ENCODE measurements at places on chromosomes 1 and 21. TPM values are rescaled to one million over a fixed set of nuclear protein-coding genes. Genes with fewer than 3 reads are reported as not detected.

DNA sequence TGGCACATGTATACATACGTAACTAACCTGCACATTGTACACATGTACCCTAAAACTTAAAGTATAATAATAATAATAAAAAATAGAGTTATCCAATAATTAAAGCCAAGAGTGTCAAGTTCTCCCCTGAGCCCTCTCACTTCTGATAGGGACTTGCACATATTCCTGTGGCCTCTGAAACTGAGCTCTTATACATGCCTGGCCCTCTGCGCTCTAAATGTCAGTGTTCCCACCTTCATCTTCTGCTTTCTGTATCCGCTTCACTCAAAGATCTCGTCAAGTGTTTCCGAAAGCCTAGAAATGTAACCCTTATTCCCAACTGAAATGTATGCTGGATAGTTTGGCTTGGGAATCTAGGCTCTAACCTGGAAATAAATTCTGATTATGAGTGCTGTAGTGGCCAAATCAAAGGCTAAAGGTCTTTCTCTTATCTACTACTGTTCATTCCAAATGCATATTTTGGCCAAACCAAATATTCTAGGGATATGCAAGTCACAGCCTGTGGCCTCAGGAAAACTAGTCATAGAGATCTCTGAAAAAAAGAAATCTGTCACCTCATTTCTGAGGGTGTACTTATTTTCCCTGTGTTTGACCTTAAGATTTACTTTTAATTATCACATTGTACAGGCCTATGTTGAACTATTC lies 99.5 kb upstream of the LYPLAL1 start:
- H3K27ac ChIP-seq = no peak overlapping the region
- H3K4me1 ChIP-seq = no peaks in the 10 kb centered on the region
- H3K4me3 ChIP-seq = no peak overlapping the region
- DNase-seq = no peak
- no peaks in the 10 kb centered on the region for H3K27me3 ChIP-seq

KRTAP10-3 gene
- not detected for total RNA-seq

DNA sequence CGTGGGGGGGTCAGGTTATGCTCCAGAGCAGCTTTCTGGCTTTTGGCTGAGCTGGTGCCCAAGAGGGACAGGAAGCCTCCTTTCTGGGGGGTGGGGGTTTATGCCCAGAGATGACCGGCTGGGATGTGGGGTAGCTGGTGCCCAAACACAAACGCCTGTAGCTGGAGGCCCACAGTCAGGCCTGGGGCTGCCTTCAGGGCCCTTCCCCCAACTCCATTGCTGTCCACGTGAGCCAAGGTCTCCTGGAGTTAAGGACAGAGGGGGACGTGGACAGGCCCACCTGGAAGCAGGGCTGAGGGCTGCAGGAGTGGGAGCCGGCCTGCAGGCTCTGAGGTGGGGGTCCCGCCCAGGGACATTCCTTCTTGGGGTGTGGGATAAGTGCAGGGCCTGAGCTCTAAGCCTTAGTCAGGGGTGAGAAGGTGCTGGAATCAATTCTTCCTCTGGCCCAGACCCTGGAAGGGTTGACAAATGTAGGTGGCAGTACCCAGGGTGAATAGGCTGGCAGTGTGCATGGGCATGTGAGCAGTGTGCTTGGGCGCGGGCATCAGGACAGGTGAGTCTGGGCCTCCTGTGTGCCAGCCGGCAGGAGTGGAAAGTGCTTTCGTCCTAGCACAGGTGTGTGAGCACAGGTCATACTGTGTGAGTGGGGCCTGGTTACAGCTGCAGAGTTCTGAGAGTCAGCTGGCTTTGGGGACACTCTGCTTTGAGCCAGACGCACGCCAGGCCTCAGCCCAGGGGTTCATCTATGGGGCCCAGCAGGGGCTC lies 6.8 kb downstream of the CPLANE2 start:
- H3K27me3 ChIP-seq = no peaks in the 10 kb centered on the region
- H3K4me3 ChIP-seq = no peak overlapping the region
- no peak for DNase-seq
- no peak overlapping the region for H3K27ac ChIP-seq

GRCh38 chr1:44714532-44714931 lies 16.4 kb downstream of the RNU5D-1 start:
- no peaks in the 10 kb centered on the region for H3K36me3 ChIP-seq
- DNase-seq = no peak
- H3K27ac ChIP-seq = no peak overlapping the region
- no peak overlapping the region for H3K4me3 ChIP-seq
- 0 out of 2 replicates have a peak, but pooled peaks cover 4% of the 10 kb centered on the region for H3K27me3 ChIP-seq

DNA sequence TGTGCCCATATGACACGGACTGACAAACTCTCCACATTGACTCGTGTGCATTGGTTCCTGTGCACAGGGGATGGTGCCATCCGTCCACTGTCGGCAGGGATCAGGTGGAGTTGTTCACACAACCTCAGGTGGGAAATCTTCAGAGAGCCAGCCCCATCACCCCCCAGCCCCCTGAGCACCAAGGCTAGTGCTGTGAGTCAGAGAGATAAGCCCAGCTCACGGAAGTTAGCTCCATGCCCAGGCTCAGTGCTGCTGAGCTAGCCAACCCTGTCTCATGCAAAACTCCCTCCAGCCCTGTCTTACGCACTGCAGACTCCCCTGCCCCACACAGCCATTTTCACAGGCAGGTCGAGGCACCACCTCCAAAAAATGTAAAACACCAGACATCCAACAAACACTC lies 139.0 kb upstream of the NGF start:
- H3K36me3 ChIP-seq = no peaks in the 10 kb centered on the region
- no peaks in the 10 kb centered on the region for H3K27me3 ChIP-seq
- no peak for DNase-seq
- H3K27ac ChIP-seq = no peak overlapping the region
- no peak overlapping the region for H3K4me3 ChIP-seq

- H3K4me1 ChIP-seq = no peaks in the 10 kb centered on the region
- no peaks in the 10 kb centered on the region for H3K27me3 ChIP-seq
- H3K36me3 ChIP-seq = no peaks in the 10 kb centered on the region
- no peak for DNase-seq
- H3K27ac ChIP-seq = no peak overlapping the region
- H3K4me3 ChIP-seq = no peak overlapping the region
Measured at GRCh38 chr1:167107456-167107855, 13.6 kb downstream of the STYXL2 start.

NT5C1A gene
- not detected for total RNA-seq

GRCh38 chr1:66532798-66533783 lies 862 bp upstream of the SGIP1 start:
- DNase-seq = no peak
- no peaks in the 10 kb centered on the region for H3K4me1 ChIP-seq
- H3K27me3 ChIP-seq = no peaks in the 10 kb centered on the region
- no peak overlapping the region for H3K4me3 ChIP-seq
- H3K36me3 ChIP-seq = no peaks in the 10 kb centered on the region

GRCh38 chr1:183033205-183033604 lies 10.0 kb downstream of the LAMC1 start:
- no peaks in the 10 kb centered on the region for H3K36me3 ChIP-seq
- no peak overlapping the region for H3K4me3 ChIP-seq
- DNase-seq = peak; percentile 73
- H3K27ac ChIP-seq = no peak overlapping the region
- peaks cover 63% of the 10 kb centered on the region for H3K4me1 ChIP-seq

DNA sequence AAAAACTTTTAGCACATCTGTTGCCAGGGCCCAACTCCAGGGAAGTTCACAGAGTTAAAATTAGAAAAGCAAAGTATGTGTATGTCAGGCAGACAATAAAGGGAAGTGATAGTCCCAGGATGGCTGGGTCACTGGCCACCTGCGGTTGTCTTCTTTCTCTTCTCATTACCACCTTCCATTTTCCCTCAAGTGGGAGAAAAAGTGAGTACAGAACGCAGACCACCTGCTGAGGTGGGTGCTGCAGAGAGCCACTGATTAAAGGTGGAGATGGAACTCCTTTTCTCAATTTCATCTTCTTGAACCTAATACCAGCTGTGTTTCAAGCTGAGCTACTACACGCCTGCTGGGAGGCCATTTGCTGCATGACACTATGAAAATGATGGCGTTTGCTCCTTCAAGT lies 88.8 kb upstream of the PDE4B start:
- DNase-seq = no peak
- no peaks in the 10 kb centered on the region for H3K27me3 ChIP-seq
- H3K36me3 ChIP-seq = no peaks in the 10 kb centered on the region
- H3K27ac ChIP-seq = no peak overlapping the region
- no peaks in the 10 kb centered on the region for H3K4me1 ChIP-seq

- no peak overlapping the region for H3K27ac ChIP-seq
- H3K4me3 ChIP-seq = no peak overlapping the region
- no peaks in the 10 kb centered on the region for H3K4me1 ChIP-seq
- no peak for DNase-seq
Measured at GRCh38 chr21:28696844-28697410, 295.8 kb downstream of the LTN1 start.

KRTAP12-2 gene
- total RNA-seq = not detected

- H3K4me1 ChIP-seq = no peaks in the 10 kb centered on the region
- H3K27ac ChIP-seq = no peak overlapping the region
- no peak for DNase-seq
- H3K36me3 ChIP-seq = no peaks in the 10 kb centered on the region
- no peak overlapping the region for H3K4me3 ChIP-seq
Measured at GRCh38 chr1:18066576-18066975, 41.0 kb upstream of the IGSF21 start.

DNA sequence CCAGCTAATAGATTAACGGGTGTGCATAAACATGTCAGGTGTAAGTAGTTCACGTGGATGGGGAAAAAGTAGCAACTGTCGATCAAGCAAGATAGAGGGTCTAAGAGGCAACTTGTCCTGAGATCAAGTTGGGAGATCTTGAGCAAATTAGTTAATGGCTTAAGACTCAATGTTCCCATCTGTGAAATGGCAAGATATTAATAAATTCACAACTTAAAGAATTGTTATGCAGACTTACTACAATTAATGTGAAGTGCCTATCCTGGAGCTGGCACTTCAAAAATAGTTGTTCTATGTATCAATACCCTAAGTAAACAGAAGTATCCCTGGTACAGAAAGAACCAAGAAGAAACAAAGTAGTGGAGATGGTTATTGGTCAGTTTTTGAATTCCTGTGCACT lies 312.4 kb downstream of the ASTN1 start:
- H3K36me3 ChIP-seq = no peaks in the 10 kb centered on the region
- no peaks in the 10 kb centered on the region for H3K4me1 ChIP-seq
- H3K27ac ChIP-seq = no peak overlapping the region
- peaks cover 5% of the 10 kb centered on the region for H3K27me3 ChIP-seq
- no peak for DNase-seq
- no peak overlapping the region for H3K4me3 ChIP-seq

DNA sequence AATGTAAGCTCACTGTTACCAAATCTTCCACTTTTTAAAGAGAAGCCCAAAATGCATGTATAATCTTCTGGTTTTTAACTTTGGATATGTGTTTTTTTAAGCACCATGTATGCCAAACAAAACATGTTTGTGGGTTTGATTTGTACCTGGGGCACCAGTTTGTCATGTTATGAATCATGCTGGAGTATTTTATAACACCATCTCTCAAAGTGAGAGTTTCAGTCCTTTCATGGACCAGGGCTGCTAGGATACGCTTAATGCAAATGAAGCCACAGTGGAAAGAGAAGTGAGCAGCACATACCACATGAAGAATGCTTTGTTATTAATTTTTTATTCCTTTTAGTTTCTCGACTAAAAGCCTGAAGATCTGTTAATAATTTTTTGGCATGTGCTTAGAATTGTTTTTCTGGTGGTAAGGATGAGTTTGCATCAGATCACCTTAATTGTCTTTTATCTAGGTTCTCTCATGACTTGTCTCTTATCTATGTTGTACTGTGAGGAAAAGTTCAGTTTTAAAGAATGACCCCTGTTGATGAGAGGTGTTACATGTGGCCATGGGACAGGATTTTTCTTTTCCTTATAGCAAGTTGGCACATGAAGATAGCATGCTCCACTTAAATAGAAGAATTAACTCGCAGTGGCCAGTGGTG lies 2.0 kb upstream of the RABGAP1L start:
- no peak overlapping the region for H3K27ac ChIP-seq
- H3K27me3 ChIP-seq = no peaks in the 10 kb centered on the region
- H3K36me3 ChIP-seq = no peaks in the 10 kb centered on the region

VCAM1 gene
- total RNA-seq = 0.17 TPM

TSHB gene
- total RNA-seq = not detected

DNA sequence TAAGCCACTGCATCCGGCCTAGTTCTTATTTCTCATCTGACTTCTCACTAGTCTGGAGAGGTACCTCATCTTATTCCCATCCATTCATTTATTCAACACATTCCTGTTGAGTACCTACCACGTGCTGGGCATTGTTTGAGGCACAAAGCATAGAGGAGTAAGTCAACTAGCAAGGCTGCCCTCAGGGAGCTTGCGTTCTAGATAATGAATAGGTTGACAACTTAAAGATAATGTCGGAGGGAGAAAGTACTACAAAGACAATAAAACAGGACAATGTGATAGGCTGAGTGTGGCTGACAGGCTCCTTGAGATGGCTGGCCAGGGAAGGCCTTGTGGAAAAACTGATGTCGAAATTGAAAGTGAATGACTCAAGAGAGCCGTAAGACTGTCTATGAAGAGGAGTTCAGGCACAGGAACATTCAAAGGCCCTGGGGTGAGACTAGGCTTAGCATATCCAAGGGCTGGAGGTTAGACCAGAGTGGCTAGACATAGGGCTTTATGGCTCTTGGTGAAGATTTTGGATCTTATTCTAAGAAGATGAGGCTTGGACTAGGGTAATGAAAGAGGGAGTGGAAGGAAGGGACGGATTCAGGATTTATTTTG lies 18.3 kb downstream of the SPATA21 start:
- no peak overlapping the region for H3K4me3 ChIP-seq
- H3K27ac ChIP-seq = no peak overlapping the region
- DNase-seq = no peak
- peaks cover 16% of the 10 kb centered on the region for H3K4me1 ChIP-seq

KRTAP19-1 gene
- total RNA-seq = not detected

DNA sequence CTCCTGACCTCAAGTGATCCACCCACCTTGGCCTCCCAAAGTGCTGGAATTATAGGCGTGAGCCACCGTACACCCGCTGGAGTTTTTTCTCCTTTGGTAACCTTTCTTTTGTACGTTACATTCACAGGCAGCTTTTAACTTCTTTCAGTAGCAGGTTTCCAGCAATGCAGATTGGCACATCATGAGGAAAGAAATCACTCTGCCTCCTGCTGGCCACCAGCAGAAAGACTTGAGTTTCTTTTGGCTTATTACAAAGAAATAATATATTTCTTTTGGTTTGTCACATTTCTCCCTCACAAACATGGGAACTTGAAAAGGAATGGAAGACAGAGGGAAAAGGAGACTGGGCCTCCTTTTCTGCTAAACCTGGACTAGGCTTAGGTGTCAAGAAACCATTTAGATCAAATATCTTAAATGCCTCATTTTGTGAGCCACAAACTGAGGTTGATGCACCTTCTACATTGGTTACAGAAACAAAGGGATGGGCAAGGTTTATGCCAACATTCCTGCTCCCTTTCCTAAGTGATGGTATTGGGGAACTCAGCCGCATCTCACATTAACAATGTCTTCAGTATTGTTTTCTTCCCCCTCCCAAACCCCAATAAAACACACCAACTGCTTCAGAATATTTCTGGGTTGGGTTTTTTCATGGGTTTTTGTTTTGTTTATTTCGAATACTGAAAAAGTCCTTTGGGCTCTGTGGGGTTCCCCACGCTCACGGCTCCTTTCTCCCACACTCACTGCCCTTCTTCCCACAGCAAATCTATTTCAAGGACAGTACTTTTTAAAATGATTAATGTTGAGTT lies 7.7 kb downstream of the ENSA start:
- no peaks in the 10 kb centered on the region for H3K27me3 ChIP-seq
- DNase-seq = no peak
- H3K4me1 ChIP-seq = peaks cover 44% of the 10 kb centered on the region
- H3K27ac ChIP-seq = no peak overlapping the region
- peaks cover 19% of the 10 kb centered on the region for H3K36me3 ChIP-seq

RHBG gene
- 5.7 TPM for total RNA-seq

- no peaks in the 10 kb centered on the region for H3K36me3 ChIP-seq
- no peak for DNase-seq
- no peak overlapping the region for H3K4me3 ChIP-seq
- H3K27ac ChIP-seq = no peak overlapping the region
Measured at GRCh38 chr1:118007391-118007790, 77.9 kb downstream of the WDR3 start.

Data from HCT116 (cell line).